Activated CD8-positive, alpha-beta memory T cell treated with anti-CD3 and anti-CD28 coated beads, Interleukin-2, amount 10 ng/mL, durations not matched to agents 7 days and 5 days (primary cell): ENCODE measurements at places on chromosomes 2 and 18.

- peaks cover 1% of the 10 kb centered on the region for H3K36me3 ChIP-seq
- peak overlapping the region; percentile 11 for H3K4me3 ChIP-seq
- H3K4me1 ChIP-seq: peaks cover 5% of the 10 kb centered on the region
- no peaks in the 10 kb centered on the region for H3K27me3 ChIP-seq
Measured at GRCh38 chr2:162731917-162732804, 106.4 kb downstream of the KCNH7 start.

GRCh38 chr2:122307763-122308162 is 552.3 kb downstream of the TSN start:
- H3K27me3 ChIP-seq: no peaks in the 10 kb centered on the region
- H3K36me3 ChIP-seq: no peaks in the 10 kb centered on the region
- no peak overlapping the region for H3K4me3 ChIP-seq
- no peak overlapping the region for H3K27ac ChIP-seq
- DNase-seq: no peak

DNA sequence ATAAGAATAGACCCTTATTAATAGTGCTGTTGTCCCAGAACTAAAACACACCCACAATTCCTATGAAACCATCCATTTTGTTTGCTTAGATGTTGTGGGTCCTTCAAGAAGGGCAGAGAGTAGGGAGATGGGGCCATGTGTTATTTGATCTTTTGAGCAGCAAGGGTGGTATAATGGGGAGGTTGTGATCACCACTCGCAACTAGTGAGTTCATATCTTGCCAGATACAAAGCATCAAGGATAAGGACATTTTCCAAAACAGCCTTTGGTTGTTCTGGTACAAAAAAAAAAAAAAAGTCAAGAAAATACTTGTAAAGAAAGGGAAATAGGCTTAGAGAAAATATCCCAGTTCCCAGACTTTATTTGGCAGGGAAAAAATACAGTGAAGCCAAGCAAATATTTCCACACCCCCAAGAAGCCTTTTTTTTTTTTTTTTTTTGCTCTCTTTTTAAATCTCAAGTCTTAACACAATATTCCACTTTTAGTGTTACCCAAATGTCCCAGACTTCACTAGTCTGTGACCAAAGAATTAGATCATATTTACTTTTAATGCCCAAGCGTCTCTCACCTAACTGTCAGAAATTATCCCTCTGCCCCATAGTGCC is 54.1 kb downstream of the ANTXR1 start:
- no peaks in the 10 kb centered on the region for H3K4me1 ChIP-seq
- no peak for DNase-seq
- no peak overlapping the region for H3K4me3 ChIP-seq

DNA sequence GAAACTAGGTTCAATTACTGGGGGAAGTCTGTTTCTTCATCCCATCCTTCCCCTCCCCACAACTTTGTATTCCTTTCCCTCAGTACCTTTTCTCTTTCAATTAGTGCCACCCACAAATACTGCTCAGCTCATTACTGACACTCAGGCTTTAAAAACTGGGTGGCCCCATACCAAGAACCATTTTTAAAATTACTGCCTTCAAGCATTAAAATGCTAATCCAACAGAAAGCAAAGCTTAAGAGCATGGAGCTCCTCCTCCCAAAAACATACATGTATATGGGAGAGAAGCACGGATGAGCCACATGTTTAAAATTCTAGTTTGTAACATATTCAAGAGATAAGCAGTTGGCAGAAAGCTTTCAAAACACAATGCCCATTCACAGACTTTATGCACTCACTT is 44.0 kb downstream of the IRS1 start:
- no peaks in the 10 kb centered on the region for H3K27me3 ChIP-seq
- H3K36me3 ChIP-seq: no peaks in the 10 kb centered on the region
- no peak overlapping the region for H3K27ac ChIP-seq
- no peak overlapping the region for H3K4me3 ChIP-seq
- no peaks in the 10 kb centered on the region for H3K4me1 ChIP-seq
- no peak for DNase-seq

DNA sequence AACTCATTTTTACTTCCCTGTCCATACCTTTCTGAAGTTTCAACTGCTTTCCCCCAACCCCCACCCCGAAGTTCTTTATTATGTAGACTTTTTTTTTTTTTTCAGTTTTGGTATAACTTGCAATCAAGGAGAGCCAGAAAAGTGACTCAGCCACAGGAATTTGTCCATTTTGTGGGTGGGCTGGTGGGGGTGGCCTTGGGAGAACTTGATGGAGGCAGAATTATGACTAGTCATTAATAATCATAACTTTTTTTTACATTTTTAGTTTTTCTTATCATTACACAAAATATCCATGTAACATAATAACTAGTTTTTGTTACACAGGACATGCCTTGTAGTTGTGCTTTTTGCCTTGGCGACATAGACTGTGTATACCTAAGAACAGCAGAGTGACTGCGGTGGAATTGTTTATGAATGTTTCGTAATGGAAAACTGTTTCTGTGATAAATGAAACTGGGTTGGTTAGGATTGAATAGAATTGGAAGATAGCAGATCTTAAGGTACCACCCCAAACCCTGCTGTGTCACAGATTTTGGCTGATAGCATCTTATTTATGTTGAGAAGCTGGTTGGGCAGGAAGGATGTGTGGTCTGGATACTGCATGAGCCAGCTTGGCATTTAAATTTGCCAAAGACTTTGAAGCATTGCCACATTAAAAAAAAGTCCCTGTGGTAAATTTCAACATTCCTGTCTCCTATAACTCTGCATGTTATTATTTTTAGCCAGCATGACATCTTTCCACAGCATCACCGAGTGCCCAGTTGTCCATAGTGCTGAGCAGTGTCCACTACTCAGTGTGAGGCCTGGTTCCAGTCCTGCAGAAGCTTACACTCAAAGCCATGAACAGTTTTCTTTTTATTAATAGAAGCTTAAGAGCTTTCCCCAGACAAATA is 30.7 kb downstream of the LYPD6B start:
- peaks cover 18% of the 10 kb centered on the region for H3K27me3 ChIP-seq
- H3K27ac ChIP-seq: no peak overlapping the region
- peaks cover 15% of the 10 kb centered on the region for H3K4me1 ChIP-seq
- H3K36me3 ChIP-seq: no peaks in the 10 kb centered on the region

GRCh38 chr2:126579868-126580267 is 76.1 kb upstream of the GYPC start:
- H3K4me1 ChIP-seq: no peaks in the 10 kb centered on the region
- H3K27me3 ChIP-seq: peaks cover 3% of the 10 kb centered on the region
- DNase-seq: no peak
- H3K27ac ChIP-seq: no peak overlapping the region
- no peak overlapping the region for H3K4me3 ChIP-seq

DNA sequence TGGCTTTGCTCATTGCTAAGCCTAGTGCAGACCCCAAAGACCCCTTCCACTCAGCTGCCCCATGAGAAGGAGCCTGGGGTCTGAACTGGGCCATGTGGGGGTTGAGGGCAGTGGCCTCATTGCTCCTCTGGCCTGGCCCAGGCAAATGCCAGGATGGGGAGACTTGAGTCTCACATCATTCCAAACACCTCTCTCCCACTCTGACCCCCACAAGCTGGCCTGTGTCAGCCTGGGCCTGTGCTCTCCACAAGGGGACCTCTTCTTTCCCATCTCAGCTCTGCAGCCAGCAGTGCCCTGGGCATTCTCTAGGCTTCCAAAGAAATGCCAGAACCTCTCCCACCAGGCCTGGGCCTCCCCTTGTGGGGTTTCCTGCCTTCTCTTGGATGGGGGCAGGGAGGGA is 45.8 kb upstream of the OTOF start:
- no peak overlapping the region for H3K4me3 ChIP-seq
- peaks cover 11% of the 10 kb centered on the region for H3K4me1 ChIP-seq
- no peaks in the 10 kb centered on the region for H3K36me3 ChIP-seq

GRCh38 chr2:187302586-187302985 is 145.5 kb downstream of the CALCRL start:
- no peak overlapping the region for H3K27ac ChIP-seq
- H3K27me3 ChIP-seq: no peaks in the 10 kb centered on the region
- no peak for DNase-seq
- no peaks in the 10 kb centered on the region for H3K36me3 ChIP-seq

- H3K36me3 ChIP-seq: no peaks in the 10 kb centered on the region
- no peak overlapping the region for H3K4me3 ChIP-seq
- no peak for DNase-seq
- H3K27me3 ChIP-seq: peaks cover 8% of the 10 kb centered on the region
Measured at GRCh38 chr2:120647487-120647886, 88.2 kb upstream of the GLI2 start.

DNA sequence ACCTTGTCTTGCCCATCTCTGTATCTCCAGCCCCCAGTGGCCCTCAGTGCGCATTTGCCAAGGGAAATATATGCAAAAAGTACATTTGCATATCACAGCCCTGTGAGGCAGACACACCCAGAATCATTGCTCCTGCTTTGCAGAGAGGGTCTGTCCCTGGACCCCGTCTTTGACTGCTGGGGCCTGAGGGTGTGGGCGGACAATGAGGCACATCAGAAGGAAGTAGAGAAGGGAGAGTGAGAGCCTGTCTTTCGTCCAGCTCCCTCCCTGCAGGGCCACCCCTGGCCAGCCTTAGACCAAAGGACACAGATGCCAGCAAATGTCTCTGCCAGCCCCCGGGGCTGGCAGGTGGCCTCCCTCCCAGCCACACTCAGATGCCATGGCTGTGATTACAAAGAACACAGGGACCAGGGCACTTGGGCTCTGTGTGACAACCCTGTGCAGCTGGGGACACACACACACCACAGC is 516.2 kb upstream of the MYT1L start:
- H3K27ac ChIP-seq: no peak overlapping the region
- H3K36me3 ChIP-seq: no peaks in the 10 kb centered on the region
- no peak overlapping the region for H3K4me3 ChIP-seq
- no peaks in the 10 kb centered on the region for H3K4me1 ChIP-seq
- no peak for DNase-seq

GRCh38 chr2:218323526-218324472 is 31.5 kb upstream of the TMBIM1 start:
- H3K4me3 ChIP-seq: peak overlapping the region; percentile 66
- no peaks in the 10 kb centered on the region for H3K36me3 ChIP-seq
- no peak overlapping the region for H3K27ac ChIP-seq

GRCh38 chr2:178811045-178811444 is 3.8 kb upstream of the TTN start:
- no peaks in the 10 kb centered on the region for H3K27me3 ChIP-seq
- H3K4me1 ChIP-seq: no peaks in the 10 kb centered on the region
- H3K27ac ChIP-seq: no peak overlapping the region
- DNase-seq: no peak
- no peaks in the 10 kb centered on the region for H3K36me3 ChIP-seq
- no peak overlapping the region for H3K4me3 ChIP-seq

DNA sequence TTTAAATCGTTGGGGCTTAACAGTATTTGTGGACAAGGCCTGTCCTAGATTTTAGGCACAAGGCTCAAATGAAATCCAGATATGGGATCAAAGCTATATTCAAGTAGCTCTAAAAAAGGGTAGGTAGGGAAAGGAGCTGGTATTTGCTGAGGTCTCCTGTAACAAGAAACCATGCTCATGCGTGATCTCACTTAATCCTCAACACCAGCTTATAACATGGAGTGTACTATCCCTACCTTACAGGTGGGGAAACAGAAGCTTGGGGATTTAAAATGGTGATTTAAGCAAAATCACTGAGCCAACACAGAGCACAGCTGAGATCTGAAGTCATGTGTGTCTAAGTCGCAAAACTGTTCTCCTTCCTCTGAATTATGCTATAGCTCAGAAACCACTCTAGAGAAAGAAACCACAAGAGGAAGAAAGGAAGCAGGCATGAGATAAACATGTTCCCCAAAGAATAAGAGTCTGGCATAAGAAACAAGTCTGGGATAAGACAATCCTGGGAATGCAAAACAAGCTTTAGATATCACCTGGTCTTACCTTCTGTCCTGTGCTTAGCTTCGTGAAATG is 43.1 kb downstream of the CYRIA start:
- no peaks in the 10 kb centered on the region for H3K36me3 ChIP-seq
- H3K4me3 ChIP-seq: no peak overlapping the region
- DNase-seq: no peak
- H3K27me3 ChIP-seq: no peaks in the 10 kb centered on the region
- H3K4me1 ChIP-seq: peaks cover 14% of the 10 kb centered on the region

DNA sequence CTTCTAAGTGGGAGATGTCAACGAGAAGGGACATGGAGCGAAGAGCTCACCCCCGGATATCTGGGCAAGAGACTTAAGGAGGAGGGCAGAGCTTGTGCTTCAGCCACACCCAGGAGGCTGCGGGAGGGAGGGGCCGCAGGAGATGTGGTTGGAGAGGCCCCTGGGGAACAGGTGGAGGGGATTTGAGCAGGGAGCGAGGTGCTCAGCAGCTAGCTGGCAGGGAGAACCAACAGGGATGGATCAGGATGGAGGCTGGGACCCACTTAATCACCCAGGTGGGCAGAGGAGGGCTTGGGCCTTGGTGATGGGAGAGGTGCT is 78.3 kb downstream of the MBP start:
- H3K4me1 ChIP-seq: peaks cover 61% of the 10 kb centered on the region
- DNase-seq: peak; percentile 67
- peaks cover 31% of the 10 kb centered on the region for H3K36me3 ChIP-seq
- H3K27me3 ChIP-seq: no peaks in the 10 kb centered on the region

DNA sequence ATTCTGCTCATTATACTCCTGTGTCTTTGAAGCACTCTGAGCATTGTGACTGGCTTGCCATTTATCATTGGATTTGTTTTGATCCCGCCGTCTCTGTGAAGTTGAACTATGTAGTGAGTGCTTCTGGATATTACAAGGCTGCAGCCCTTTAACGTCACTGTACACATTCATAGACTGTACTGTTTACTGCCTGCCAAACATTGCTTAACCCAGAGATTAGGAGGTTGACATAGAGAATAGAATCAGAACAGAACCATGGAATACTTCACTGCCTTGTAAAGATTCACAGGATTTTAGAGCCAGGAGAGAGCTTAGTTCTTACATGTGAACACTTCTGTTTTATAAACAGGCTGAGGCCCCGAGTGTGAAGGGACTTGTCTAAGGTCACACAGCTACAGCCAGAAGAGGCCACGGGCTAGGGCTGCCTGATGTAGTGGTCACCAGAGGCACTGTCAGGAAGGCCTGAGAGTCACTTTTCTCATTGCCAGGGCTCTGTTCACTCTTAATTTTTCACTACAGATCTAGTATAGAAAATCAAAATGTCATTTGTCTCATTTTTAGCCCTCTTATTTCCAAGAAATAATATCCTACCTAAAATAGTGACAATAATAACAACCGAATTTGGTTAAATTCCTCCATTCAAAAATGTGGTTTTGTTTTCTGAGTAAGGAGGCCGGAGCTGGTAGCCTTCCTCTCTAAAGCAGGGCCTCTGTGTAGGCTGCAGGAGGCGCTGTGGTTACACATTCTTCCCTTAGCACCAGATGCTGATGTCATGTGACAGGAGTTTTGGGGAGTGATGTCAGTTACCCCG is 87.9 kb downstream of the UGGT1 start:
- H3K4me3 ChIP-seq: no peak overlapping the region
- peak; percentile 63 for DNase-seq
- H3K27ac ChIP-seq: no peak overlapping the region
- peaks cover 52% of the 10 kb centered on the region for H3K36me3 ChIP-seq

DNA sequence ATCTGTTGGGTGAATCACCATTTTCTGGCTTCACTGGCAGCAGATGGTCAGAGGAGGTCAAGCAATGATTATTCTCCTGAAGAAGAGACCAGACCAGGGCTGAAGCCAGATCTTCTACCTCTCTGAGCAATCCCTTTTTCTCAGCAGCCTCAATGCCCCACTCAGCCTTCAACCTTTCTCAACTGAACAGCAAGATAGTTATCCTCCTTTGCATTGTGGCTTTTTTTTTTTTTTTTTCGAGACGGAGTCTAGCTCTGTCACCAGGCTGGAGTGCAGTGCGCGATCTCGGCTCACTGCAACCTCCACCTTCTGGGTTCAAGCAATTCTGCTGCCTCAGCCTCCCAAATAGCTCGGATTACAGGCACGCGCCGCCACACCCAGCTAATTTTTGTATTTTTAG is 50.5 kb downstream of the ZFP36L2 start:
- no peak overlapping the region for H3K4me3 ChIP-seq
- H3K27me3 ChIP-seq: no peaks in the 10 kb centered on the region
